Right forelimb (tissue), 1 donor: ENCODE measurements at places on chromosomes 5 and 9.

DNA sequence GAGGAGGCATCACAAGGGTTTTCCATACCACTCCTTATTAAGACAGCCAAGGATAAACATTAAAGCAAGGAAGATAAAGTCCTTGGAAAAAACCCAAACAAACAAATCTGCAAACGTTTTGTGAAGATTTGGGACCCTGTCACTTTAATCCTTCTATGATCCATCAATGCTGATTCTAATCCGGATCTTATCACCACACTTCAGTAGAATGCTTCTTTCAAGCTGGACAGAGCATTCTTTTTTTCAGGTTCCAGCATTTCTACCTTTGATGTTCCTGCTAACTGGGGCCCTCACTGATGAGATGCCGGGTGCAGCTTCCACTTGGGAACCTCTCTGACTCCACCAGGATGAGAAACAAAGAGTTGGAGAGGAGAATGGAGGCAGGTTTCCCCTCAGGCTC is 132.8 kb upstream of the SHB start:
- DNase-seq: no peak

- DNase-seq: peak; percentile 48
Observed at GRCh38 chr5:39475881-39476842, 51.4 kb upstream of the DAB2 start.

DNA sequence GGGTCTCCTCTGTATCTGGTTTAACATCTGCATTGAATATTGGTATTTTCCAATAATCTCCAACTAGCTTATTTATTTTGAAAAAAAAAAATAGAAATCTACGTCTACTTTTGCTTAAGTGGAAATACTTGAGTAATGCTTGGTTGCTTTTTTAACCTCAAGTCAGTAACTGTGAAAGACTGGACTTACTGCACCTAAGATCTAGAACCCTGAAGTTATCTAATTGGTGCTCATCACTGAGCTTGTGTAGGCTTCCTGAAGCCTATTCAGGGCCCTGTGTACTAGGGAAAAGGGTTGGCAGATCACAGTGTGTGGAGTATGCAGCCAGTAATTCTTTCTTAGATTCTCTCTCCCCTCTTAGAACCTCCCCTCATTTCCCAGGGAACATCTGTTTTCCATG is 16.2 kb downstream of the SLC1A1 start:
- no peak for DNase-seq

GRCh38 chr9:91177081-91177480 is 184.6 kb downstream of the AUH start:
- no peak for DNase-seq

DNA sequence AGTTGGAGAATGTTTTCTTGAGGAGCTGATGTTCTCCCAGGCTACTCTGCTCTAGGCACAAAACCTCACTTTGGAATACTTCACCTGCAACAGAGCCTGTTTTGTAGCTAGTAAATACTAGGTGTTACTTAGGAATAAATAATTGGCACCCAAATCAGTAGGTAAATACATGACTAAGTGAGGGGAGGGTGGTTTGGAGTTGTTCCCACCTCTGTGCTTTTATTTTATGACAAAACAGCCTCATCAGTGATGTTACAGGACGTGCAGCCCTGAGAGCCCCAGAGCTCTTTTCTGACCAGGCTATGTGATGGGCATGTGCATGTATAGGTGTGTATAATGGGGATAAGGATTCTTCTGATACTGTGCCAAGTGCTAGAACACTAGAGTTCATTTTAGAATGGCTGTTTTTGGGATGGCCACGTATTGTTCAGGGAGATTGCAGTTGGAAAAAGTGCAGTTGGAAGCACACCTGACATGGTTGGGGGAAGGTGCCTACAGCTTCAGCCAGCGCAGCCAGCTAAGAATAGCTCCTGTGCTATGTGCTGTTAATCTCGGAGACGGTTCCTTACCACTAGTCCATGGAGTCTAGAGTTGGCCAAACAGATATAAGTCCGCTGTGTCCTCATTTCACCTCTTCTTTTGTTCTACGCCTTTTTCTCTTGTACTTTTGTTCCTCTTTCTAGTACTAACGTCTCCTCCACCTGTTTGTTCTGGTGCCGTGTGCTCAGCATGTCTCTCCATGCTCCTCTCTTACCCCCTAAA is 284.7 kb downstream of the FANCC start:
- no peak for DNase-seq

DNA sequence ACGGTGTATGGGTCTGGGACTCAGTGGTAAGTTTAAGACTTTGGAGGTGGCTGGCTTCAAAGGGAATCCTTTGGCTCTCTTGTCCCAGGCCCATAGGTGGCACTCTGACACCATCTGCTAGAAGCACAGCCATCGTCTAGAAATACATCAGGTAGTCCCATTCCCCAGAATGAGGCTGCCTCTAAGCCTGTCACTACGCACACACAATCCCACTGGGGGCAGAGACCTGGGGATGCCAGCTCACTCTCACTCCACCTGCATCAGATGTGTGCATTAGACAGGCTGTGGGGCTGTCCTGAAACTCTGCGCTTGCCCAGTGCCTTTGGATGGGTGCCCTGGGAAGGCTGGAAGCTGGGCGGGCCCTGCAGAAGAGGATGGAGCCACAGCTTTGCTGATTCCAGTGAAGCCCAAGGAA is 127.5 kb upstream of the PANK3 start:
- peak; percentile 60 for DNase-seq

DNA sequence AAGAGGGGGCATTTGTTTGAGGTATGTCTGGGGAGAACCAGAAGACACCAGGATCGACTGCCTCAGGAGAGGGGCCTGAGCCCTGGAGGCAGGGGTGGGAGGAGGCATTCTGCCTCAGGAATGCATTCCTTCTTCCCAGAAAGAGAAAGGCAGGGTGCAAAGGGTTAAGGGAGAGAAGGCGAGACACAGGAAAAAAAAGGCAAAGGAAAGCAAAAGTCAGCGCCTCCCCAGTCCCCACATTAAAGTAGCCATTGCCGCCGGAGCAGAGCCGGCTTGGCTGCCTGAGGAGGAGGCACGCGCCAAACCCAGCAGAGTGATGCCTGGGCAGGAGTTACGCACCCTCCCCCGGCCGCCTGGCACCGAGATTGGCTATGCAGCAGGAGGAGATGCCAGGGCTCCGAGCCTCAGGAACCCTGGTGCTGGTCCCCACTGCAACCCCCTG is 123.8 kb upstream of the PHYKPL start:
- DNase-seq: no peak

DNA sequence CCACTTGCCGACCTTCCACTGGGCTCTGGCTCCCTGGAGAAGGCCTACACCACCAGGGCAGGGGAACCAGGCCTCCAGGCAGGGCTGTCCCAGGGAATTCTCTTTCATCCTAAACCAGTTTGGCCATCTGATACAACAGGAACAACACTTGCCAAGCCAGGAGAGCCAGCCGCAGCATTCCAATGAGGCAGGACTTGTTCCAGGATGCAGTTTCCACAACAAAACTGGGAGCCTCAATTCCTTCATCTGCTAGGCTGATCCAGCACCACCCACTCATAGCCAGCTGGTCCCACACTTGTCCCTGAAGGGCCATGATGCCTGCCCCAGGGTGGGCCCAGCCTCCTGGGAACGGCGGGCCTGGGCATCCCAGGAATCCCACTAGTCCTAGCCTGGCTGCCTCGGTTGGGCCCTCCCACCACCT is 26.0 kb downstream of the BICD2 start:
- DNase-seq: peak; percentile 47

DNA sequence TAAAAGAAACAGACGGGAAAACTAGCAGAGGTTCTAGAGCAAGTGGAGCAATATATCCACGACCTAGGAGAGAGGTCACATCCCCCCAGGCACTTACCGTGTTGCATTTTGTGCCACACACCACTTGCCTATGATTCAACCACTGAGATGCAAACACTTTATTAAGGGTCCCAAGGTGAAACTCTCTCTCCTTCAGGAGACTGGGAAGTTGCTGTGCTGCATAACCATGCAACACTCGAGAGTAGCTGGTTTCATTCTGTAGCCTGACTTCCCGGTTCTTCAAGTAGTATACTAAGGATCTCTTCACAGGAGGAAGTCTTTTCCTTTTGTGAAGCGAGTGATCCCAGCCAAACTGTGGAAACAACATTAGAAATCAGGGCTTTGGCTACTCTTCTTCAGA is 1.6 kb downstream of the DCAF12 start:
- DNase-seq: no peak

GRCh38 chr9:134295101-134295745 is 31.0 kb upstream of the RXRA start:
- no peak for DNase-seq

DNA sequence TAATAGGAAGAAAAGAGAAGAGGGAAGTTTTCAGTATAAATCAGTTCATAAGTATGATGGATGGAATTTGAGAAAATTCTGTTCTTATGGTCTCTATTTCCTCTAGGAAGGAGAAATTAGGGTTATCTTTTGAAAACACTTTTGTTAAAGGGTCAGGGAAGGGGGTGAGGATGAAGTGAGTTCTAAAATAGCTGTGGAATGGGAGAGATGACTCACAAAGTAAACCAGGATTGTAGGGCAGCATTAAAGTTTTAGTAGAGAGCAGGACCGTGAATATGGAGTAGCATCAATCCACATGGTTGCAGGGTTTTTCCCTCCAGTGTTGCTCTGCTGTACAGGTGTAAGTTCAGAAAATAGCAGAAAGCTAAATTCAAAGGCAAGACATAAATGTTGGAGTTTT is 32.4 kb downstream of the MUSK start:
- DNase-seq: no peak

GRCh38 chr5:10396552-10396951 is 43.1 kb downstream of the MARCHF6 start:
- no peak for DNase-seq

DNA sequence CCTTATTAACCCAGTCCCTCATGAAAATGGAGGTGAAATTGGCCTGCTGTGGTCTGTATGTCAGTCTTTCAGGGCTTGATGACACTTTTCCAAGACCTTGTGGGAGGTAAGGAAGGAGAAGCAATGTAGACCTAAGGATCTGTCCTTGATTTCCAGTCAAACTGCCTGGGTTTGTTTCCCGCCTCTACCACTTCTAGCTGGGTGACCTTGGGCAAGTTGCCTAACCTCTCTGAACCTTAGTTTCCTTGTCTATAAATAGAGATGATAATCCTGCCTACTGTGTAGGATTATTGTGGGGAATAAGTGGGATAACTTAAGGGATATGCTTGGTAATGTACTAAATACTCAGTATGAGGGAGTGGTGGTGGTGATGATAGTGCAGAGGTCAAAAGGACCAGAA is 59.7 kb downstream of the PPARGC1B start:
- DNase-seq: no peak

DNA sequence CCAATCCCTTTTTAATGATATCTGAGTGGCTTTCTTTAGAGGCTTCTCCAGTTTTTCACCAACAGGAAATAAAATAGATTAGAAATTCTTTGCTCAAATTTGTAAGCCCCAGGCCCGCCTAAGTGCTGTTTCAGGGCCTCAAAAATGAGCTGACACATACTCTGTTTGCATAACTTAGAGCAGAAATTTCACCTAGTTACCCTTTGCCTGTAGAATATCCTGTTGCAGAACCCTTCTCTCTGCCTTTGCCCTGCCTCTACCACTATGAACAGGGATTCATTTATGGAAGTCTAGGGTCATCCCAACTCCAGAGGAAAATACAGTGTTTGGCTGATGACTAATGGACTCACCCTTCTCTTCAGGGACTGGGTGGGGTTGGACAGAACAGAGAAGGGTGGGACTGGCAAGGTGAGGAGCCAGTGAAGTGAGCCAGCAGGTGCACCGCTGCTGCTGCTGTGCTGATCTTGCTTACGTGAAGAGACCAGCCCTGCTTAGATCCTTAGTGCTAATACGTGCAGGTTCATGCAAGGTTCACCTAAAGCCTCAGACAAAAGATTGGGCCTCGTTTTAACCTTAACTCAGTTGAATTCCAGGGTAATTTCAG is 22.8 kb downstream of the OSTF1 start:
- no peak for DNase-seq

- DNase-seq: no peak
Observed at GRCh38 chr9:132016456-132016855, 63.2 kb downstream of the MED27 start.

GRCh38 chr9:18997151-18997550 is 35.9 kb downstream of the SAXO1 start:
- DNase-seq: no peak

- no peak for DNase-seq
Observed at GRCh38 chr5:151923866-151924476, 680 bp downstream of the GLRA1 start.

- no peak for DNase-seq
Observed at GRCh38 chr5:111320953-111321352, 96.8 kb downstream of the CAMK4 start.

GRCh38 chr5:60583616-60584015 is 116.3 kb downstream of the DEPDC1B start:
- DNase-seq: no peak

- DNase-seq: no peak
Observed at GRCh38 chr5:57111993-57112392, 61.9 kb upstream of the GPBP1 start.

- no peak for DNase-seq
Observed at GRCh38 chr9:35686222-35687203, 3.2 kb downstream of the TPM2 start.

- peak; percentile 91 for DNase-seq
Observed at GRCh38 chr5:98927989-98928872, 576 bp downstream of the CHD1 start.

- DNase-seq: no peak
Observed at GRCh38 chr9:126773004-126773607, 31.7 kb upstream of the ZBTB43 start.

GRCh38 chr9:129262261-129262660 is 84.2 kb upstream of the IER5L start:
- DNase-seq: no peak

GRCh38 chr5:32589942-32590869 is 4.8 kb downstream of the SUB1 start:
- no peak for DNase-seq

DNA sequence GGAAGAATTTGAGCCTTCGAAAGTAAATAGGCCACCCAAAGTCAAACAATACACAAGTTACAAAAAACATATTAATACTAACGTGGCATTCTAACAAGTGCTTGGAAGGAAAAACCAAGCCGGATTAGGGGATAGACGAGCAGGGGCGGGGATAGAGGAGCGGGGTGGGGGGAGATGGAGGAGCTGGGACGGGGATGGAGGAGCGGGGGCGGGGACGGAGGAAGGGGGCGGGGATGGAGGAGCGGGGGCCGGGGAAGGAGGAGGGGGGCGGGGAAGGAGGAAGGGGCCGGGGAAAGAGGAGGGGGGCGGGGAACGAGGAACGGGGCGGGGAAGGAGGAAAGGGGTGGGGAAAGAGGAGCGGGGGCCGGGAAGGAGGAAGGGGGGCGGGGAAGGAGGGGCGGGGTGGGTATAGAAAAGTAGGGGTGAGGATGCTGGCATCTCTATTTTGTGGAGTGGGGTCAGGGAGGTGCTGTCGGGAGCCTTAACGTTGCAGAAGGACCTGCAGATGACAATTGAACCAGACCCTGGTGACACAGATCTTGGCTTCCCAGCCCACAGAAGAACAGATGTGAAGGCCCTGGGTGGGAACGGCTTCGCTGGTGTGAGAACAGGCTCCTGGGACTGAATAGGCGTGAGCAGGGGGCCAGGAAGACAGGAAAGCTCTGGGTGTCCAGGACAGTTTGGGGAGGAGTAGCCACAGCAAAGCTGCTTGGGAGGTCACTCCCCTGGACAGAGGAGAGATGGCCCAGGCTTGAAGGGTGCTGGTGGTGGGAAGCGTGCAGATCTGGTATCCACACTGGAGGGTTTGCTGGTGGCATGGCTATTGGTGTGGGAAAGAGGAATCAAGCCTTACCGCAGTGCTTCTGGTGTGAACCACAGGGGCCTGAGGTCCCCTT is 233.3 kb upstream of the DAP start:
- DNase-seq: no peak
